T-helper 9 cell (primary cell): ENCODE measurements at places on chromosomes 7 and 10.

DNA sequence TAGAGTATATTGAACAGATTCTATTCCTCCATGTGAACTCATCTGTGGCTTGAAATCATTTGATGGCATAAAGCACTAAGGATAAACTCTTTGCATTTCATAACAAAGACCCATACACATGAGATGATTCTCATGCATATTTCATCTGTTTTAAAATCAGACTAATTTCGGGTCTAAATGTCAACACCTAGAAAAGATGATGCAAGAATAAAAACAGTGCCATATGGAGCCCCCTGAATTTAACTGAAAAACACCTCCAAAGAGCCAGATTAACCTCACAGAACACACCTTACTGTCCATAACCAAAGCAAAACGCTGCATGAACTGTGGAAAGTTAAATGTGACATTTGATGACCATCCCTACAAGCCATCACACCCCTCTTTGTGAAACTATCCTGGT, 59.7 kb downstream of the ELAPOR2 start:
- no peak for DNase-seq

- DNase-seq: peak; percentile 78
These were observed 71.2 kb upstream of the KCTD7 start for GRCh38 chr7:66557214-66558200.

GRCh38 chr7:87318741-87319140, 26.7 kb upstream of the CROT start:
- DNase-seq: no peak

DNA sequence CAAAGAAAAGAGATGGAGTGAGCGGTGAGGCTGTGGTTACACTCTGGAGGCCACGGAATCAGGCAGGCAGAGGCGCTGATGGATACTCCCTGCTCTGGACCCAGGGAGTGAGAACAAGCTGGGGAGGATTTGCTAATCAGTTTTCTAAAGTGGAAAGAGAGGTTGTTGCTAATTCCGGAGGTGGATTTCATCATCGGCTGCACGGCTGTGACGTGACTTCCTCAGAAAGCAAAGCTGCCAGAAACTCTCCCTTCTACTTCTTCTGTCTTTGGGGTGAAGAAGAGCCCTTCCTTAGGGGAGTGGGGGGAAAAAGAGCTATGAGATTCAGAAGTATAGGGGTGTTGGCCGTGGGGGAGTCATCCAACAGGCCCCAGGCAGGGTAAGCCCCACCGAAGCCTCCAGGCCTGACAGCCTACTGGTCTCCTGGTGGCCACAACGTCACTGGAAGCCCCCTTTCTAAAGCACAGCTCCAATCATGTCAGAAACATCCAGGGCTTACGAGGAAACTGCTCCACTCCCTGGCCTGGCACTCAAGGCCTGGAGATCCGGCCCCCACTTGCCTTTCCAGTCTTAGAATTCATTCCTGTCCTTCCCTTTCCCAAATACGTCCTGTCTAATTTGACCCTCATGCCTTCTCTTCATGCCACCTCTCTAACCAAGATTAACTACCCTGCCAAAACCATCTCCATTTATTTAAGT, 114.5 kb downstream of the HIP1 start:
- no peak for DNase-seq

GRCh38 chr7:103989785-103990767, 618 bp upstream of the RELN start:
- DNase-seq: no peak

GRCh38 chr7:29946428-29947186, 43.0 kb downstream of the SCRN1 start:
- DNase-seq: no peak
